B cell (primary cell): ENCODE measurements at places on chromosomes 6 and 20. TPM values are rescaled to one million over a fixed set of nuclear protein-coding genes. Genes with fewer than 3 reads are reported as not detected.

Gene PDYN
- not detected in 2 replicates for polyA plus RNA-seq

Gene ID4
- not detected in 2 replicates for polyA plus RNA-seq

Gene SYCP2L
- polyA plus RNA-seq: 0.06 and 0.19 TPM in 2 replicates

DNA sequence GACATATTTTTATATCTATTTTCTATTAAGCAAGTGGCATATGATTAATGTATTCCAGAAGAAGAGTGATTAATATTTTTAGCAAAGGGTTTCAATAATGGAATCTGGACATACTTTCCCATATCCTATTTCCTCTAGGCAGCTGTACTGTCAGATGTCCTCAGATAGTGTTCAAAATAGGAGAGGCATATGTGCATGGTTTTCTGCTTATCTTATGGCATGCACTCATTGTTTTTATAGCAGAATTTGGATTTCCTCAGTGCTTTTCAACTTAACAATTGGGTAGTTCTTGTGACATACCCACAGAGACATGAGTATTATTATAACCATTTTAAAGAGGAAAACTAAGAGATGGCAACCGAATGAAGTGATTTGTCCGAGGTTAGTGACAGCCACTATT, 12.6 kb upstream of the SLC17A5 start:
- no peaks in the 10 kb centered on the region for H3K36me3 ChIP-seq
- DNase-seq: no peak
- no peaks in the 10 kb centered on the region for H3K27me3 ChIP-seq
- H3K4me3 ChIP-seq: no peak overlapping the region
- H3K27ac ChIP-seq: no peak overlapping the region

GRCh38 chr6:28408076-28408802, 8.7 kb upstream of the ZSCAN12 start:
- no peaks in the 10 kb centered on the region for H3K36me3 ChIP-seq
- H3K27me3 ChIP-seq: peaks cover 11% of the 10 kb centered on the region
- H3K4me1 ChIP-seq: no peaks in the 10 kb centered on the region
- no peak overlapping the region for H3K4me3 ChIP-seq

DNA sequence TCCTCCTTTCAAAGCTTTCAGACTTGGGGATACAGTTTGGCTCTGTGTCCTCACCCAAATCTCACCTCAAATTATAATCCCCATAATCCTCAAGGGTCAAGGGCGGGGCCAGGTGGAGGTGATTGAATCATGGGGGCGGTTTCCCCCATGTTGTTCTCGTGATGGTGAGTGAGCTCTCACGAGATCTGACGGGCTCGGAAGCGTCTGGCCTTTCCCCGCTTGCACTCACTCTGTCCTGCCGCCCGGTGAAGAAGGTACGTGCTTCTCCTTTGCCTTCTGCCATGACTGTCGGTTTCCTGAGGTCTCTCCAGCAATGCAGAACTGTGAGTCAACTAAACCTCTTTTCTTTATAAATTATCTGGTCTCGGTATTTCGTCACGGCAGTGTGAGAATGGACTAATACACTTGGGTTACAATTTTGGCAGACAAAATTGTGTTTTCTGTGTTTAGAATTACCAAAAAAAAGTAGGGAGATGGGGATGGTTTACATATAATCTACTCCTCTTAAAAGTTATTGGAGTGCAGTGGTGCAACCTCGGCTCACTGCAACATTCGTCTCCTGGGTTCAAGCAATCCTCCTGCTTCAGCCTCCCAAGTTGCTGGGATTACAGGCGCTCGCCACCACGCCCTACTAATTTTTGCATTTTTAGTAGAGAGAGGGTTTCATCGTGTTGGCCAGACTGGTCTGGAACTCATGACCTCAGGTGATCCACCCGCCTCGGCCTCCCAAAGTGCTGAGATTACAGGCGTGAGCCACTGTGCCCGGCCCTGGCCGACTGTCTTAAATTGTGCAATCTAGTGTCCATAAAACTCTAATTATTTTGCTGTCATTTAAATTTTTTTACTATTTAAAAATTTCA, 33.6 kb upstream of the PXDC1 start:
- no peak overlapping the region for H3K27ac ChIP-seq
- no peak overlapping the region for H3K4me3 ChIP-seq
- no peaks in the 10 kb centered on the region for H3K4me1 ChIP-seq
- H3K36me3 ChIP-seq: no peaks in the 10 kb centered on the region

- DNase-seq: no peak
- no peak overlapping the region for H3K4me3 ChIP-seq
- no peak overlapping the region for H3K27ac ChIP-seq
- H3K36me3 ChIP-seq: no peaks in the 10 kb centered on the region
These were observed 1374.4 kb upstream of the GJE1 start for GRCh38 chr6:140758169-140758877.

Gene COX4I2
- not detected in 2 replicates for polyA plus RNA-seq

DNA sequence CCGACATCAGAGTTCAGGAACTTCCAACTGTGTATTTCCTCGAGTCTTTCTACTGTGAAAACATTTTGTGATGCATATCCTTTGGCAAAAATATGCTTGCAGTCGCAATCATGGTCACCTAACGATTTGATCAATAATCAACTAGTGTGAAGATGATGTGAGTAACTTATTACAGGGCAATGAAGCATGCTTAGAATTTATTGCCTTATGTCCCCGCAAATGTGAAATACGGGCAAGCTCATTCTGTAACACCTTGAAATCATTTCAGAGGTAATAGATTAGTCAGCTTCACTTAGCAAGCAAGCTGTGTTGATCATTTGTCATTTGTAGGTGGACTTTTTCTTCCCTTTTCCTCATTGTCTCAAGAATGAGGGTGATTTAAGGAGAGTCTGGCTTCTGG, 67.9 kb upstream of the DOK5 start:
- DNase-seq: no peak
- no peak overlapping the region for H3K27ac ChIP-seq
- H3K36me3 ChIP-seq: no peaks in the 10 kb centered on the region
- no peaks in the 10 kb centered on the region for H3K4me1 ChIP-seq
- no peaks in the 10 kb centered on the region for H3K27me3 ChIP-seq

DNA sequence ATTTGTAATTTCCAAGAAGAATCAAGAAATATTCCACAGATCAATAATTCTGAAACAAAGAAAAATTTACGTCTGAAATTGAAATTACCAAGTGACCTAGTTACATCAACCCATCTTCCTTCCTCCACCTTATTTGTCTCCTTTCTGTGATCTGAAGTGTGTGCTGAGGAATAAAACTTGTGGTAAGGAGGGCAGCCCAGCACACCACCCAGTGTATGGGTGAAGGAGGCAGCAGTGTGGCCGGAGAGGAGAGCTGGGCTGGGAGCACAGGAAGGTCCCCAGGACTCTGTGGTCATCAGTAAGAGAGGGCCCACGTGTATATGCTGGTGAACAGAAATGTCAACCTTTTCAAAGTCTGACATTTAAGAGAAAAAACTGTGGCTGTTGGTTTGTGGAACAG, 11.3 kb upstream of the CCR6 start:
- H3K36me3 ChIP-seq: peaks cover 9% of the 10 kb centered on the region
- H3K4me3 ChIP-seq: peak overlapping the region; percentile 77
- peaks cover 91% of the 10 kb centered on the region for H3K4me1 ChIP-seq
- peak overlapping the region; percentile 98 for H3K27ac ChIP-seq

DNA sequence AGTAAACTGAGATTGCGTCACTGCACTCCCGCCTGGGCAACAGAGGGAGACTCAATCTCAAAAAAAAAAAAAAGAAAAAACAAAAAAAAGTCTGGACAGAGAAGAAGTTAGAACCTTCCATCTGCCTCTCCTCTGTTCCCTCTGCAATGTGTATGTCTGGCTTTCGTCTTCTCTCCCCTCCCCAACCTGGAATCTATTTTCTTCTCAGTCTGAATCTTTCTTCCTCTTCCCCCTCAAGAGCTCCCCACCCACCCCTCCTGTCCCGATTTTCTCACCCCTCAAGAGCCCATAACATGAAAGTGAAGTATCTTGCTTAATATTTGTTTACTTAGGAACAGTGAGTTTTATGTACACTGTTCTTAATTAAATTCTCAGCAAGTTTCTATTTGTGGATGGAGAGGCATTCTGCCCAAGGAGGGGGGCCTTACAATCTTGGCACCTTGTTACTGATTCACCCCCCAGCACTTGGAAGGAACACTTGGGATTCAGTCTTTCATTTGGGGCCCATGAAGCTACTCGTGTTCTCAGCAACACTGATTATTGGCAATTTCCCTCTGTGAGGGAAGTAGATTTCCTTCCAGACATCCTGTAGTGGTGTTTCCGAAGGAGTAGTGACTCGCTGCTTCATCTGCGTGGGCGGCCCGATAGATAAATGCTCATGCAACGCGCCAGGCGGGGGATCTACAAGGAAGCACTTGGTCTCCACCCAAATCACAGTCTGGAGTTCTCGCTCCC, 69.3 kb upstream of the SRSF6 start:
- H3K27ac ChIP-seq: no peak overlapping the region
- no peaks in the 10 kb centered on the region for H3K36me3 ChIP-seq
- no peak for DNase-seq
- no peak overlapping the region for H3K4me3 ChIP-seq
- no peaks in the 10 kb centered on the region for H3K4me1 ChIP-seq

Gene ZNF165
- polyA plus RNA-seq: 3.5 and 9.2 TPM in 2 replicates

DNA sequence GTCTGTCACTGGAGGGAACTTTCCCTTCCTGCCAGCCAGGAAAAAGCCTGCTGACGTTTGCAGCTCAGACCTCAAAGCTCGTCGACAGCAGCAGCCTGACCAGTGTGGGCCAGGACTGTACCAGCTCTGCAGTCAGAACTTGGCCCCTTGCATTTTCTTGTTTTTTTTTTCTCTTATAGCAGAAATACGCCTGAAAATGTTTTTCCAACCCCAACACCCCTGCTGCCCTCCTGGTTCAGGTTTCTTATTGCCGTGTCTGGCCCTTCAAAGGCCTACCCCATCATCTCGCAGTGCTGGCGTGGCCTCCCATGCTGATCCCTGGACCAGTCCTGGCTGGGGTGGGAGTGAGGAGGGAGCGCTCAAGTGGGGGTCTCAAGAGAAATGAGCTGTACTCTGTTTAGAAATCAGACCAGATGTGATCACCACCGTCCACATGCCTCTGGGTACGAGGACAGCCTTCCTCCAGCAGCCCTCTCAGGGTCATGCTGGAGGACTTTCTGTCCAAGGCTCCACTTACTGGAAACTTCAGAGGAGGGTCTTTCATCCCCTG, 169.0 kb downstream of the FOXC1 start:
- no peak overlapping the region for H3K27ac ChIP-seq

DNA sequence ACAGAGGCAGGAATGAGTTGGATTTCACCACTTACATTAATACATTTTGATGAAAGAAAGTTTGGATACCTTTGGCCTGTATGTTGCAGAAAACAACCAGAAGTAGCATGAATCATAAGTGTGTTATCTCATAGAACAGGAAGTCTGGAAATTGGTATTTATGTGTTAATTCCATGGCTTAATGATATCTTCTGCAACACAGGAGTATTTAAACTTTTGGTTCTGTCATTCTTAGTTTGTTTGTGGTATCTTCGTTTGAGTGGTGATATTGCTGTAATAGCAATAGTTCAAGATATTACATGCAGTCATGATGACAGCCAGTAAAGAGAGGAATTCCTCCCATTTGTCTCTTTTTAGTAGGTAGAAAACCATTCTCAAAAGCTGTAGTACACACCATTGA, 177.3 kb downstream of the CDKAL1 start:
- no peak overlapping the region for H3K27ac ChIP-seq
- DNase-seq: no peak
- no peaks in the 10 kb centered on the region for H3K36me3 ChIP-seq
- no peak overlapping the region for H3K4me3 ChIP-seq
- H3K27me3 ChIP-seq: no peaks in the 10 kb centered on the region
